ENCODE measurements at places on chromosomes 1 and 21. TPM values are rescaled to one million over a fixed set of nuclear protein-coding genes. Genes with fewer than 3 reads are reported as not detected.

DNA sequence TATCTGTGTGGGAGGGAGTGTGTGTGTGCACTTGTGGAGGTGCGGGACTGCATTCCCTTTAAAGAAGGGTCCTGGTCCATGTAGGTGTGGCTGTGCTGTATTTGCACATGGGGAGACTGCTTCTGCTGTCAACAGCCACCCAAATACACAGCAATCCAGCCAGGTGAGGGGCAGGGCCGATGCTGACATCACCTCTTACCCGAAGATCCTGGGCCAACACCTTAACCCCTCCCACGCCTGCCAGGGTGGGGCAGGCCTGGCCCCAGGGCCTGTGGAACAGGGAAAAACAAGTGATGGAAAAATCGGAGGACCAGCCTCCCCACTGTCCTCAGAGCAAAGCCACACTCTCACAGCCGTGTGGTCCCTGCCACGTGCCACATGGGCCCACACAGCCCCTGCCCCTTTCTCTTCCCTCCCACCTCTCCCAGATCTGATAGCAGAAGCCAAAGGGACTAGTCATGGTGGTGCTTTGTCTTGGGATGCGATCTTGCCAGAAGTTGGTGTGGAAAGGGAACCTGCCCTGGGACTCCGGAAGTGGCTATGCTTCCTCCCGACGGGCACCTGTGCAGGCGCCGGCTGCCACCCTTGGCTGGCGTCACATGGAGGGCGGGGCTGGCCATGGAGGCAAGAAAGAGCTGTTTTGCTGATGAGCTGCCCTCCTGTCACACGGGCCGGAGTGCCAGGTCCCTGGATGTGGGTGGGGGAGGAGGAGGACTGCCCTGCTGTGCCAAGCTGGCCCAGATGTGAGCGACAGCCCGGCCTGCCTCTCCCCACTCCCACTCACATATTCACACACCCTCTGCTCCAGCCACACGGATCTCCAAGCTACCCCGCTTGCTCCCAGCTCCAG lies 7.8 kb upstream of the CASZ1 start:
- no peaks in the 10 kb centered on the region for H3K27me3 ChIP-seq
- no peak overlapping the region for H3K4me3 ChIP-seq
- no peak overlapping the region for H3K27ac ChIP-seq
- H3K36me3 ChIP-seq = no peaks in the 10 kb centered on the region

The ADAR gene
- total RNA-seq = 90.9 TPM

GRCh38 chr1:213397638-213398037 lies 346.6 kb downstream of the RPS6KC1 start:
- H3K36me3 ChIP-seq = no peaks in the 10 kb centered on the region
- peaks cover 8% of the 10 kb centered on the region for H3K4me1 ChIP-seq
- no peak overlapping the region for H3K27ac ChIP-seq
- no peaks in the 10 kb centered on the region for H3K27me3 ChIP-seq

The C4BPB gene
- not detected for total RNA-seq

The LIN28A gene
- not detected for total RNA-seq

DNA sequence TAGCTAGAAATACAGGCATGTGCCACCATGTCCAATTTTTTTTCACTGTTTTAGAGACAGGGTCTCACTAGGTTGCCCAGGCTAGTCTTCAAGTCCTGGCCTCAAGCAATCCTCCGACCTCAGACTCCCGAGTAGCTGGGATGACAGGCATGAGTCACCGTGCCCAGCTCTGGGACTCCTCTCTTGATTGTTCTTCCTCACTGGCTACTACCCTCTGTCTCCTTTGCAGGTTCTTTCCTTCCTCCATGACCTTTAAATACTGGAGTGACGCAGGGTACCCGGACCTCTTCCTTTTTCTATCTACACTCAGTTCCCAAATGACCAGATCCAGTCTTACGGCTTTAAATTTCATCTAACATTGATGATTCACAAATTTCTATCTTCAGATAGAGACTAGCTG lies 34.9 kb downstream of the ASH1L start:
- no peaks in the 10 kb centered on the region for H3K27me3 ChIP-seq
- no peaks in the 10 kb centered on the region for H3K36me3 ChIP-seq
- H3K27ac ChIP-seq = no peak overlapping the region
- DNase-seq = no peak

DNA sequence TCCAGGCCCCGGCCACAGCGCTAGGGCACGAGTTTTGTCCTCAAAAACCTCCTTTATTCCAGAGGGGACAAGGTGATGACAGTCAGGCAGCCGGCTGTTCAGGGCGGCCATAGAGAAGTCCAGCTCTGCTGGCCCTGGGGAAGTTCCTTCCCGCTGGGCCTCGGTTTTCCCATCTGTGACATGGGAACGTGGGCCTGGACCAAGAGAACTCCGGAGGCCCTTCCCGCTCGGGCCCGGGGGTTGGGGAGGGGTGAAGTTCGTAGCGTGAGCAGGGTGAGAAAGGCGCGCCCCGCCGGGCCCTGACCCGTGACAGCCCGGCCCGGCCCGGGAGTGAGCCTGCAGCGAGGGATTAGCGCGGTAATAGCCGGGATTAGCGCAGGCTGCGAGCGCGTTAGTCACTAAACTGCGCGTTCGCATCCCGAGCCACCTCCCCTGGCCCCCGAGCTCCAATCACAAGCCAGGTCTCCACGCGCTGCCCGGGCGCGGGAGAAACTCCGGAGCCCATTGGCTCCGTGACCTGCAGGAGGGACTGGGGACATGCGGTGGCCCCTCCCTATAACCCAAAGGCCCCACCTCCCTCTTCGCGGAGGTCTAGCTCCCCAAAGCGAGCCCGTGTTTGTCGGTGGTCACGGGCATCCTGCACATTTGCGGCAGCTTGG lies 29.8 kb upstream of the PADI2 start:
- H3K36me3 ChIP-seq = no peaks in the 10 kb centered on the region
- H3K4me3 ChIP-seq = no peak overlapping the region
- no peak for DNase-seq
- H3K27me3 ChIP-seq = peaks cover 4% of the 10 kb centered on the region
- H3K4me1 ChIP-seq = no peaks in the 10 kb centered on the region

The SPRR2F gene
- not detected for total RNA-seq

DNA sequence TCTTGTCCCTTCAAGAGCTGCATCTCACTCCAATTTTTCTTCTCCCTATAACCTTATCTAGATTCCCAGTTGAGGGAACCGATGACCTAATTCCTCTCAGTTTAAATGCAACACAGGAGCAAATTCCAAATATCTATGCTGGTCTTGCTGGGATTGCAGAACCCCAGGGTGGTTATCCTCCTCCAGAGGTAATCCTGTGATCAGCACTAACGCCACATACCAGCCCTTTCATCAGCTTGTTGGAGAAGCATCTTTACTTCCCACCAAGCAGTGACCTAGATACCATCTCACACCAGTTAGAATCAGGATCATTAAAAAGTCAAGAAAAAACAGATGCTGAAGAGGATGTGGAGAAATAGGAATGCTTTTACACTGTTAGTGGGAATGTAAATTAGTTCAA lies 52.4 kb downstream of the SAMSN1 start:
- no peaks in the 10 kb centered on the region for H3K27me3 ChIP-seq
- no peaks in the 10 kb centered on the region for H3K4me1 ChIP-seq
- no peak overlapping the region for H3K27ac ChIP-seq
- no peak for DNase-seq

The PRDX6 gene
- 301 TPM for total RNA-seq

DNA sequence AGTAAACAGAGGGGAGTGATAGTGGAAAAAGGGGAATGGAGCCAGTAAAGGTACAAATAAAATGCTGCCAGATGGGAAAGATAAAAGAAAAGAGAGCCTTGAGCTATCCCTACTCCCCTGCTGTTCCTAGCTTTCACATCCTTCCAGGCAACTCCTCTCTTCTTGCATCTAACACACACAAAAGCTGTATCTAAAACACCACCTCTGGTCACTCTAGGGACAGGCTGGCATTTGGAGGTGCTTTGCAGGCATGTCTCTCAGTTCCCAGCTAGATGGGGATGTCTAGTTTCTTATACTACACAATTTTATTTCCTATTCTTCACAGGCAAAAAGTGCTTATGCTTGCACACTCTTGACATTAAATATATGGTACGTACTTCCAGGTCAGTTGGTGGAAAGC lies 185.1 kb upstream of the ST6GALNAC5 start:
- no peaks in the 10 kb centered on the region for H3K36me3 ChIP-seq
- peaks cover 12% of the 10 kb centered on the region for H3K4me1 ChIP-seq
- no peak overlapping the region for H3K4me3 ChIP-seq
- no peak overlapping the region for H3K27ac ChIP-seq
- H3K27me3 ChIP-seq = no peaks in the 10 kb centered on the region

All from thyroid gland (tissue), 4 donors.